ENCODE measurements at places on chromosomes 6 and 20. TPM values are rescaled to one million over a fixed set of nuclear protein-coding genes. Genes with fewer than 3 reads are reported as not detected.

DNA sequence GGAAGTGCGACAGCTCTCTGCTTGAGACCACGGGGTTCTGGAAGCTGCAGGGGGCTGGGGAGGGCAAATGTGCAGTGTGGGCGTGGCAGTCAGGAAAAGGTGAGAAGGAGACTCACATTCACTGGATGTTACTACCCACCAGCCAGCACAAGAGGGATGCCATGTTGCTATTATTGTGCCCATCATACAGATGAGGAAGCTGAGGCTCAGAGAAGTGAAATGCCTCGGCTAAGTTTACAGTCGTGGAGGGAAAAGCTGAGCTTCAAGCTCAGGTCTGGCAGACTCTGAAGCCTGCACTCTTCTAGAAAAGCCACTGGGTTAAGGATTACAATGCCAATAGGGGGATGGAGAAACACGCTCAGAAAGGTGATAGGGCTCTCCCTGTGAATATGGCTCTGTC lies 34.4 kb downstream of the HNF4A start:
- no peak for DNase-seq

GRCh38 chr6:109139109-109139508 lies 43.8 kb downstream of the CEP57L1 start:
- no peak for DNase-seq

Gene NKAPL
- 1.0 TPM for polyA plus RNA-seq

DNA sequence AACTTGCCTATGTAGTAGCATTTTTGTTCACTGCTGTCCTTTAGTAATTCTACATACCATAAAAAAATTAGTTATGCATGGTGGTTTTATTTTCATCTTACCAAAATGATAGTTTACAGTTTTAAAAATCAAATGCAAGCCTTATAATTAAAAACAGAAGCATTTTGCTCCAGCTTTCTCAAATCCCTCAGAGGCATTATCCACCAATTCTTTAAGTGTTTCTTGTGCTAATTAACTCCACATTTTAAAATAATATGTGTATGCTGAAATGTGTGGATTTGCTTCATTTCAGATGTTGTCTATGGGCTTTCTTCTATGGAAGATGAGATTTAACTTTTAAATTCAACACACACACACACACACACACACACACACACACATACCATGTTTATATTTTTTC lies 49.3 kb downstream of the PCSK2 start:
- DNase-seq = no peak
